ENCODE measurements at places on chromosomes 7 and 10. TPM values are rescaled to one million over a fixed set of nuclear protein-coding genes. Genes with fewer than 3 reads are reported as not detected.
A peak's percentile ranks its signal among the peaks of the same experiment; 100 is the strongest.

GRCh38 chr10:48604991-48605508 is at the start of gene ARHGAP22:
TSS of gene ARHGAP22 (minus strand) at chr10:48605073. CDS start at chr10:48604796, 277 bp downstream.
- DNase-seq = peak; percentile 31

PNLIP gene
- 5.4 TPM for total RNA-seq

DNA sequence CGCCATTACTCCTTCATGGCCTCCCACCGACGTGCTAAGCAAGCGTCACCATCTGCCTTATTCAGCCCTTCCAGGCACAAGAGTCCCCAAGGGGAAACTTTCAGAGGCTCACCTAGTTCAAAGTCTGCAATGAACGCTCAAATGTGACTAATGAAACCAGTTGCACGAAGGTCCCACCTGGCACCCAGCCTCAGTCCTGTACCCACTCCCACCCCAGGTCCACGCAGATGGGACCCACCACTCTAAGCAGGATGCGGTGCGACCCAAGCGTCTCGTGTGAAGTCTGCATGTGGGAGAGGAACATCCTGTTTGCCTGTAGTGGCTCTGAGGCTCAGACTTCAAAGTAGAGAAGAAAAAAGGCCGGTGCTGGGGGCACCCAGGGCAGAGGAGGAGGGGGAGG is 40.3 kb downstream of the RGS10 start:
- no peak for DNase-seq

GRCh38 chr10:126117196-126117595 is 220.8 kb downstream of the FANK1 start:
- no peak for DNase-seq

GRCh38 chr10:78974617-78975317 is 94.0 kb upstream of the ZMIZ1 start:
- DNase-seq = peak; percentile 44

- no peak for DNase-seq
Observed at GRCh38 chr7:46100521-46100920, 179.4 kb upstream of the IGFBP3 start.

- no peak for DNase-seq
Observed at GRCh38 chr10:96512524-96513304, 1.0 kb downstream of the TLL2 start.

DNA sequence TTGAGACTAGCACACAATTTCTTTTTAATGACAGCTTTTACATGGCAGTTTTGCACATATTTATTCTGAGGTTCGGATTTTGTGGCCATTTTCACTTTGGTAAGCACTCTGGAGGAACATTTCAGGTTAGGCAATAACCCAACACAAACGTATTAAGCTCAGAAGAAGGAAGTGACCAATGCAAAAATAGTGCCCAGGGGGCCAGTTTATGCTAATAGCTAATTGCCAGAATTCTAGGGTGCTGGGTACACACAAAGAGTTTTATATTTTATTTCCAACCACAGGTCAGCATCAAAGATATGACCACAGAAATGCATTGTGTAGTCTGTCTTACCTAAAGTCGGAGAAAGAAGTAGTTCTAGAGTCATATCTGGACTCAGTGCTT is 8.4 kb upstream of the AGR2 start:
- DNase-seq = no peak

DNA sequence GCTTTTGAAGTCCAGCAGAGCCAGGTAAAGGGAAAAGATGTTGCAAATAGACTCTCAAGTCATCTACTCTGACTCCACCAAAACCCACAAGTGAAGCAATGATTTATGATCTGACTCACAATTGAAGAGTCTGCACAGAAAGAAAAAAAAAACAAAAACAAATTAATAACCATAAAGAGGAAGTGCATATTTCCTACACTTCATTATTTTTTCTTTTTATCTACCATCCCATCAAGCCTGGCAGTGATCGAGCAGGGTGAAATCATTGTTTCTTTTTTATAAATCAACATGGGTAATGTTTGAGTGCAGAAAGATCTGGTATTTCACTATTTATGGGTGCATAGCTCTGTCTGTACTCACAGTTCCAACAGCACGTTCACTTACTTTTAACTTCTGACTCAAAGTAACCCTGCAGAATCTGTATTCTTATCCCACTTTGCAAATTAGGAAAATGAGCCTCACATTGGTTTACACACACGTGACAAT is 829.0 kb downstream of the TNS3 start:
- no peak for DNase-seq

GRCh38 chr10:127243490-127244272 is 47.3 kb upstream of the INSYN2A start:
- DNase-seq = peak; percentile 37

DNA sequence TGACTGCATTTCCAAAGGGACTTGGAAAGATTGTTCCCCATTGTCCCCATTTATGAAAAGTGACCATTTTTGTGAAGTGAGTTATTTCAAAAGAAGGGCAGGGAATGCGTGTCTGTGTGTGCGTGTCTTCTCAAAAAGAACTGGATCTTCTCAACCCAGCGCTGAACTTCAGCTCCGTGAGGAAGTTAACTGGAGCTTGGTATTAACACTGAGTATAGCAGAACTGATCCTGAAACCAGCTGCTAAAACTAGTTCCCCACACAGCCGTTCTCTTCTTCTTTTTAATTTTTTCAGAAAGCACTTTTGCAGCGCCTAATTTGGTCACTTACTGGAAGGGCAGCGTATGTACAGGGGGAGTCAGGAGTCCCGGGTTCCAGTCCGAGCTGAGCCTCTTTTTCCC is 45.8 kb upstream of the PLEKHA1 start:
- DNase-seq = no peak

INA gene
- 0.40 TPM for total RNA-seq

- no peak for DNase-seq
Observed at GRCh38 chr7:101250324-101250723, 5.4 kb upstream of the FIS1 start.

- DNase-seq = no peak
Observed at GRCh38 chr7:47535035-47535703, 46.7 kb downstream of the TNS3 start.

GRCh38 chr7:31003721-31004120 is 40.0 kb downstream of the GHRHR start:
- DNase-seq = no peak

DNA sequence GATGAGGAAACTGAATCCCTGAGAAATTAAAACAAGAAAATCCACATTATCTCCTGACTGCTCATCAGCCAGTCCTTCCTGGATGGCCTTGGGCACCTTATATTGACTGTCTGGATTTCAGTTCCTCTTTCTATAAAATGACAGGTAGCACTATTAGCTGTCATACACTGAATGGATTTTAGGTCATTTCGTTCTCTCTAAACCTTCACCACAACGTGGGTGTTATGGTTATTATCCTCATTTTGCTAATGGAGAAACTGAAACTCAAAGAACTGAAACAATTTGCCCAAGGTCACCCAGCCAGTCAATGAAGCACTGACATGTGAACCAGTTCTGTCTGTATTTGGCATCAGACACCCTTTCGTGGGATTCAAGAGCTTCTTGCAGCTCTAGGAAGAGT is 193.8 kb downstream of the CYP26A1 start:
- DNase-seq = no peak

- DNase-seq = no peak
Observed at GRCh38 chr10:9579110-9579705, 1438.5 kb upstream of the CELF2 start.

DNA sequence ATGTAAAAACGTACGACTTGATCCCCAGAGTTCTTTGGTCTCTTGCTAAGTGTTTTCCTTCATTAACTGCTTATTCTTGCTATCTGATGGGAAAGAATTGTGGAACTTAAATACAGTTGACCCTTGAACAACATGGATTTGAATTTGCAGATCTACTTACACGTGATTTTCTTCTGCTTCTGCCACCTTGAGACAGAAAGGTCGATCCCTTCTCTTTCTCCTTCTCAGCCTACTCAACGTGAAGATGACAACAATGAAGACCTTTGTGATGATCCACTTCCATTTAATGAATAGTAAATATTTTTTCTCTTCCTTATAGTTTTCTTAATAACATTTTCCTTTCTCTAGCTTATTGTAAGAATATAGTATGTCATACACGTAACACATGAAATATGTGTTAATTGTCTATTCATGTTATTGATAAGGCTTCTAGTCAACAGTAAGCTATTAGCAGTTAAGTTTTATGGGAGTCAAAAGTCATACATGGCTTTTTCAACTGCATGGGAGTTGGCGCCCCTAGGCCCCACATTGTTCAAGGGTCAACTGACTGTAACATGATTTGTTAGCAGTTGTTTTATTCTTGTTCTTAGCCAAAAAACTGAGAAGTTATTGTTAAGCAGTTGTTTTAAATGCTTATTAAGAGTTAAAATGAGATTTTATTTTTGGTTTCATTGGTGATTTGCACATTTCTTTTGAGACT is 11.2 kb downstream of the MKLN1 start:
- DNase-seq = no peak

GRCh38 chr7:24548390-24548789 is 24.9 kb upstream of the PALS2 start:
- DNase-seq = no peak

CXCL12 gene
- 74.3 TPM for total RNA-seq

- DNase-seq = no peak
Observed at GRCh38 chr10:43336641-43337318, 34.7 kb upstream of the FXYD4 start.

DNA sequence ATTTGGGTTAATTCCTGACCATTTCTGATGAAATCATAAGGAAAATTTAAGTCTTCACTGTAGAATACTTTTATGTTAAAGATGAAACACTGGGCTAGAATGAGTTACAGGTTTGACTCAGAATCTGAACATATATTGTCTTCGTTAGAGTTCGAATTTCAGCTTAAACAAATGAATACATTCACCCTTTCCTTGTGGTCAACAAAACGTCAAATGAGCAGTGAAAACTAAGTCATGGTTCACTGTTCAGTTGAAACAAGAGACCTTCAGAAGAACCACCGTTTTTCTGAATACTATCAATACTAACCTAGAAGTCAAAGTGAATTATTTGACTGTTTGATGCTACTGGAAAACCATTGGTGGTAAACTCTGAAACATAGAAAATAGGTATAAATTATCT is 235.2 kb upstream of the ZWINT start:
- no peak for DNase-seq

- no peak for DNase-seq
Observed at GRCh38 chr7:37908221-37908788, 8.3 kb downstream of the SFRP4 start.
